Activated T-cell treated with anti-CD3 and anti-CD28 coated beads for 48 hours (primary cell): ENCODE measurements at places on chromosomes 3 and 15.

DNA sequence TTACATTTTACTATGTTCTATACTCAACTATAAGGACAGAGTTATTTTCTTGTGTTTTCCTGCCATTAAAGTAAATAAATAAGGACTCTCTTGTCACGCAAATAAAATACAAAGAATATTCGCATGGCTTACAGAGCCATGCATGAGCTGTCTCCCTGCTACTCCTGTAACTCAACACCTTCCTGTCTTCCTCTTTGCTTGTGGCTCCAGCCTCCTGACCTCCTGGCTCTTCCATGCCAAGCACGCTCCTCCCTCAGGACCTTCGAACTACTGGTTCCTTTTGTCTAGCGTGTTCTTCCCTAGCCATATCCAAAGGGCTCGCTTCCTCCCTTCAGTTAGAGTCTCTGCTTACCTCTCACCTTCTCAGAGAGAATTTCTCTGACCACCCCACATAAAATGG lies 124.3 kb upstream of the TMC3 start:
- DNase-seq = no peak

GRCh38 chr15:85112997-85113396 lies 131.3 kb downstream of the PDE8A start:
- DNase-seq = no peak

DNA sequence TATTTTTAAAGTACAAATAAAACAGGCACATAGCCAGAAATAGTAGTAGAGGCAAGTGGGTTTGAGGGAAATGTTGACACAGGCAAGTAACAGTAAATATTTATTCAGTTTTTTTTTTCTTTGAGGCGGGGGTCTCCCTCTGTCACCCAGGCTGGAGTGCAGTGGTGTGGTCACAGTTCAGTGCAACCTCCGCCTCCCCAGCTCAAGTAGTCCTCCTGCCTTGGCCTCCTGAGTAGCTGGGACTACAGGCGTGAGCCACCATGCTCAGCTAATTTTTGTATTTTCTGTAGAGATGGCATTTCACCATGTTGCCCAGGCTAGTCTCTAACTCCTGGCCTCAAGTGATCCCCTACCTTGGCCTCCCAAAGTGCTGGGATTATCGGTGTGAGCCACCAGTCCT lies 43.5 kb downstream of the PHLDB2 start:
- DNase-seq = no peak

DNA sequence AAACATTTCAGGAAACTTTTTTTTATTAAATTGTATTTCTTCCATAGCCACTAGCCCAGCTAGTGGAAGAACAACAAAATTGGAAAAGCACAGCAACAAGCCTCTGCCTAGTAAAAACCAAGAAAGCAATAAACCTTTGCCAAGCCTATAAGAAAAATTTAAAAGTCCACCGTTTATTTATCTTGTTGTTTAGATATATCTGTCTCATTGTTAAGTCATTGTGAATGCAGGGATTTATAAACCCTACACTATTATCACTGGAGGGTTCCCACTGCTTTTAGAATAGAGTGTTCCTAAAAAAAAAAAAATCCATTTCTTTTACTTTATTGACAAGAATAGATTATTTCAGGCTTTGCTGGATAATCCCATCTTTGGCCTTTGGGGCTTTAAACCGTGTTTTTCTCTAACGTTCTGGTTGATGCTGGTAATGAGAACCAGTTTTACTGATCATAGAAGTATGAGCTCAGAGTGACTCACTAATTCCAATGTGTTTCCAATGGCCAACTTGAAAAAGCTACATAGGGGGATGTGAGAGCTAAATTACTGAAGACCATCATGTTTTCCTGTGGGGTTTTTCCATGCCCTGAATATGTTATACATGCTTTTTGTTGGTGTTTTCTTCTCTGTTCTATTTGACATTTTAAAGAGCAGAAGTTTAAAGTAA lies 634.1 kb downstream of the RBMS3 start:
- no peak for DNase-seq

GRCh38 chr3:124919756-124920155 lies 14.8 kb downstream of the MUC13 start:
- no peak for DNase-seq

- no peak for DNase-seq
Measured at GRCh38 chr15:92005154-92005553, 151.6 kb downstream of the SLCO3A1 start.

GRCh38 chr15:81244306-81244705 lies 47.6 kb downstream of the IL16 start:
- no peak for DNase-seq

DNA sequence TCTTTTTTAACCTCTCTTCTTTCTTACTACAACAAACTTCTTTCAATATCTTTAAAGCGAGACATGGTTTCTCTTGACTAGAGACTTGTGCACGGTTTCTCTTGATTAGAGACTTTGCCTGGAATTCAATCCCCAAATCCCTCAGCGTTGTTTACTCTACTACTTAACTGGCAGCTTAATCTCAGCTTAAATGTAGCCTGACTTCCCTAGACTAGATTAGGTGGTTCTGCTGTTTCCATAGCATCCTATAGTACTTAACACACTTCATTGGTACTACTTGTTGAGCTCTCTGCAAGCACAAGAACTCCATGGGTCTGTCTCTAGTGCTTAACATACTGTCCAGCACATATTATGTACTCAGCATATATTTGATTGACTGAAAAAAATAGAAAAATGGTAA lies 168.2 kb upstream of the GPR149 start:
- DNase-seq = no peak

- DNase-seq = peak; percentile 73
Measured at GRCh38 chr15:40338041-40338657, 2.6 kb downstream of the CCDC9B start.

DNA sequence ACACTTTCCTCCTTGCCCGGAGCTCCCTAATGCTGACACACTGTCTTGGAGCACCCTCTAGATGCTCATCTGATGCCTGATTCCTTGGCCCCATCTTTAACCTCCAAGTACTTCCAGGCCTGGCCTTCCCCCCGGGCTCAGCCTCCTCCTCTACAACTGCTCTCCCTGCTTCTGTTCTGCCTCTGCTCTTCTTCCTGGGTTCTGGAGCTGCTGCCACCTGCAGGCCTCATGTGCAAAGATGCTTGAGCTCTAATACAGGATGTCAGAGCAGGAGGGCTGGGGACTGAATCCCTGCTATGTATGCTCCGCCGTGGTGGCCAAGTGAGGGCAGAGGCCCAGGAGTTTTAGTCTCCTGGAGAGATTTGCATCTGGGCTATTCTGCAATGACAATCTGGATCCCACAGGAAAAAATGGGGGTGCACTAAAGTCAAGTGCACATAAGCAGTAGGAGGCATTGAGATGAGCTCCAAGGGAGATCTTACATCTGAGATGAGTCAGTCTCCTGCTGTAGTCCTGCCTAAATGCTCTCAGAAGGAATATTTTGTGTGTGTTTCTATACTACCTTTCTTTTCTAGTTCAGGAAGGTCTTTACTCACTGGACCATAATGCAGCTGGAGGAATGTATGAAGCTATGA lies 296.3 kb downstream of the UACA start:
- no peak for DNase-seq

- DNase-seq = no peak
Measured at GRCh38 chr3:66314455-66314854, 93.7 kb downstream of the SLC25A26 start.

DNA sequence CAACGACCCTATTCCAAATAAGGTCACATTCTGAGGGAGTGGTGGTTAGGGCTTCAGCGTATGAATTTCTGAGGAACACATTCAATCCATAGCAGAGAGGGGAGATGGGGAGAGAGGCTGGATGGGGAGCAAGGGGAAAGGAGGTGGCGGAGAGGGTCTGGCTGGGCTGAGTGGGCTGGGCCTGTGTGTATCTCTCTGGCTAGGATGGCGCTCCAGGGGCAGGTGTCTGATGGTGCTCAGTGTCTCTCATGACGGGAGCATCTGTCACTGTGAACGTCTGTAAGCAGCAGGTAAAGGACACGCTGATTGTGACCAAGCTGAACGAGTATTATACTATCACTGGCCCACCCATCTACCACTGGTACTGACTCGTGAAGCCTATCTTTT lies 159.6 kb downstream of the XXYLT1 start:
- DNase-seq = no peak

DNA sequence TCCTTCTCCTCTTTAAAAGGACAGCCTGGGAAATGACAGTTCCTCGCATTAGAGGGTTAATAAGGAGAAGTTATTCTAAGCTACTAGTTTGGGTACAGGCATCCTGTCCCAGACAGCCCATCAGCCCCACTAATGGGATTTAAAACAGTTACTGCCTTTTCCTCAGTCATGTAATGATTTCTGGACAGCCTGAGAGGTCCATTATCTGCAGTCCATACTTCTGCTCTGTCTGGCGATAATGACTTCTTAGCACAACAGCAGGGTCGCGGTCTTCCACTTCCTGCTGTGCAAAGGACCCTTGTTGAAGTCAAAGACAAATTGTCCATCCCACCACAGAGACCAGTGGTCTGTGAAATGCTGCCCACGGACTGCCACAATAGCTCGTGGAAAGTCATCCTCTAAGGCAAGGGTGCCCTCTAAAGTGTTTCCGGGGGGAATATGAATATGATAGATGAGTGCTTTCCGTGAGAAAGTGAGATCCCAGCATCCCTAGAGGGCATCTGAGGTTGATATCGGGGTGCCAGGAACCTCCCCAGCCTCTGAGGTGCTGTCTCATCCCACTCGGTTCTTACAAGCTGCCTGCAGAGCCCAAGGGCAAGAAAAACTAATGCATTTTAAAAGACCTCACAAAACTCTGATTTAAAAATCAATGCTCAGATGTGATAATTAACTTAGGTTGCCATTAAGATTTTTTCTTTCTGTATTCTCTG lies 100.7 kb downstream of the SHOX2 start:
- no peak for DNase-seq

- DNase-seq = no peak
Measured at GRCh38 chr15:69818529-69818928, 279.2 kb downstream of the TLE3 start.

DNA sequence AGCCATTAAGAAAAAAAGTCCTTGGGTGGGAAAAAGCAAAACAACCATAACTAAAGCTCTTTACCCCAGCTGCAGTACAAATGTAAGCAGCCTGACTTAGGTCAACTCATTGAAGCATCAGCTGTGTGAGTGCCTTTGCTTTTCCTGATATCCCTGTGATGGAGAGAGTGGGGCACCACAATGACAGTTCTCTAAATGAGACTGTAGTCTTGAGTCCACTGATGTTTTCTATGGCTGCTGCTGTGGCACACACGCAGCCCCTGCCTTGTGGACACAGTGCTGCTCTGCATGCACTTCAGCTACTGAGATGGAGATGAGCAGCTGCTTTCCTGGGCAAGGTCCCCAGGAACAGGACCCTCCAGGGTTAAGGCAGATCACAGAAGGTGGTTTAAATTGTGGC lies 173.2 kb downstream of the KCNAB1 start:
- no peak for DNase-seq

DNA sequence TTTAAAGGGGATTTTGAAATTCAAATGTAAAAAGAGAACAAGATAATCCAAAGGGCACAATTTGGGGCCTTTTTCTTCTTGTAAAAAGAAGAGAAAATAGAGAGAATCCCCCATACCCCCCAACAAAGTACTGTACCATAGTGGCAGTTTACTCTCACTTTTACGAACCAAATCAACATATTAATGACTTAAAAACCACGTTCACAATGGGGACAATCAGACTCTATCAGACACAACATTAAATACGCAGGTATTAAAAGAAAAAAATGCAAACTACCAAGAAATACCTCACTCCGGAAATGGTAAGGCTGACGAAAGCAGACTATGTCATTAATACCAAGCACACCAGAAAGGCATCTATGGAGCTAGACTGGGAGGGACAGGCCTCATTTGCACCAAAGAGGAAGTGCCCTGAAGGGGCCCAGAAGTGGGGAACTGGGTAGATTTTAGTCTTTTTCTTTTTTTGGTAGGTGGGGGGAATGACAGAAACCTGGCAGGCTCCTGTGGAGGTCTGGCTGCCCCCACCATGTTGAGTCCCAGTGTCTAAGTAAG lies 134.3 kb downstream of the TIGIT start:
- no peak for DNase-seq

DNA sequence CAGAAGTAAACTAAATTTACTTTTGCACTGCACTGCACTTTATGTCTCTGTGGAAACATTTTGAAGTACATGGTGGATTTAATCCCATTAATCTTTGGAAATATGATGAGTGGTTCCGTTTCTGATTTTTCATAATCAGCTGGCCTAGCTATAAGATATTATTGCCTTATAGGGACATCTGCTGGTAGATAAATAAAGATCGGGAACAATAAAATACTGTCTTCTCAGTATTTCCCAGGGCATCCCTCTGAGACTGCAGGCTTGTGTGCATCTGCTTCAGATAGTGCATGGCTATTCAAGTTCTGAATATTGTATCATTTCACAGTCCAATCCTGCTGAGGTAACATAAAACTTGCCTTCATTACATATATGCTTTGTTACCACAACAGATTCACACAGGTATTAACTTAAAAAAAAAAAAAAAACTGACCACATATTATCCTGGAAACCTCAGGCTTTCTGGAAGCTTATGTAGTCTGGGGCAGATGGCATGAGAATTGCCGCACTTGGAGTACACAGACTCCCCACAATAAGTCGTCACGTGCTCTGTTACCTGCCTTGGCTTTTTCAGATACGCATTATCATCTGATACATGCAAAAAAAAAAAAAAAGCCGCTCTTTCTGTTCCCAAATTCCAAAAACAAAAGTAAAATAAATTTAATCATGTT lies 330.8 kb upstream of the AGTR1 start:
- DNase-seq = no peak

DNA sequence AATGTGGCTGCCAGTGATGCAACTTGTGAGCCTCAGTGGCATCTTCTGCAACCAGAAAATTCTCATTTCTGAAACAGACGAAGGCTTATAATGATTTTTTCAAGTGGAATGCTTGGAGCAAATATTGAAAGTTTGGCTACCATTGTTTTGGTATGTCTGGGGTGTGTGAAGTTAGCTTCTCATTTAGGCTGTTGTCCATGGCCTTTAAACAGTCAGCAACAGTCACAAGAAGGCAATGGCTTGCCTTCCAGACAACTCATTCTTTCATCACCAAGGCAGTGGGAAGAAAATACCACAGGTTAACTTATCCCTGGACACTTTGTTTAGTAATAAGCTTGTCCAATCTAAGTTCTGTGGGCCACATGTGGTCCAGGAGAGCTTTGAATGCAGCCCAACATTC lies 4.7 kb upstream of the BNC1 start:
- no peak for DNase-seq

GRCh38 chr3:156888576-156888975 lies 62.4 kb downstream of the LEKR1 start:
- DNase-seq = no peak

DNA sequence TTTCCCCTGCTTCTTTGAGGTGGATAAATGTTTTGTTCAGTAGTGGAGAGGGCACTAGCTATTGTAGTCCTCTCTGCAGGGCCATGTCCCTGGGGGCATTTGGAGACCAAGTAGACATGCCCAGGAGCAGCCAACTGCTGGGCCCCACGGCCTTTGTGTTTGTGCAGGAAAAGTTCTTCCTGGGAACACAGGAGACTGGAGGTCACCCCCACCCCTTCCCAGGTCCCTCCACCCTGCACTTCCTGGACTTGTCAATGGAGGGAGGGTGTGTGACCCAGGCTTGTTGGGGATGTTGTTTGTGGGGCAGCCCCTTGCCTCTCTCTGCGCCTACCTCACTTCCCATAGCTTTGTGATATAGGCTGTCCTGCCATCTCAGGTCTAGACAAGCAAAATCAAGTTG lies 317.0 kb upstream of the LRRFIP2 start:
- DNase-seq = no peak
